ENCODE measurements at places on chromosomes 1 and 21.

- DNase-seq, result no peak
Observed at GRCh38 chr1:181097242-181097641, 8.7 kb downstream of the IER5 start.

DNA sequence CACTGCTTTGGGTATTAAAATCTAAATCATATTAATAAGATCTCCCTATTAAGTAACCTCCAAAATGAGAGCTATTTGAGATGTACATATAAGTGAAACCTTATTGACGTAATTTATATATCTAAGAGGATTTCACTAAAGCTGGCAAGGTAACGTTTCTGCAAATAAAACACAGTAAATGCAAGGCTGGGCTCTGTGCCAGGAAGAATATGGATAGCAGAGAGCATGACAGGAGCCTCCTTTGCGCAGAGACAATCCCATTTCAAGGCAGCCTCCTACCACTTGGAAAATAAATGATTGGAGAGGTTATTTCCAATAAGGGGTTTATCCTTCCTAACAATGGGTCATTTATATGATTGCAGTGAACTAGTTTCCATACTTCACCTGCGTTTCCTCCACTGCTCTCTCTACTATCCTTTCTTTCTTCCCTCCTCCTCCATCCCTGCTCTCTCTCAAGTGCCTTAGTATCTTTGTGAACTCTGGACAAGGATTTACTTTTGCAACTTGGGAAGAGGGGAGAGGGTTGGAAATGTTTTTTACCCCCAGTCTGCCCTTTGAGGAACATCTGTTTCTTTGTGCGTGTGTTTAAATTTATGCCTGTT, 3.0 kb upstream of the NFIA start:
- DNase-seq, result peak; percentile 23

- DNase-seq, result no peak
Observed at GRCh38 chr1:45892068-45892785, 88.8 kb downstream of the MAST2 start.

GRCh38 chr1:197776351-197777105, 1.2 kb upstream of the DENND1B start:
- DNase-seq, result no peak

- no peak for DNase-seq
Observed at GRCh38 chr1:193741228-193741627, 554.8 kb upstream of the B3GALT2 start.

GRCh38 chr1:19437891-19438294, 47.4 kb downstream of the CAPZB start:
- no peak for DNase-seq

- DNase-seq, result no peak
Observed at GRCh38 chr1:22552021-22552420, 11.3 kb upstream of the EPHA8 start.

DNA sequence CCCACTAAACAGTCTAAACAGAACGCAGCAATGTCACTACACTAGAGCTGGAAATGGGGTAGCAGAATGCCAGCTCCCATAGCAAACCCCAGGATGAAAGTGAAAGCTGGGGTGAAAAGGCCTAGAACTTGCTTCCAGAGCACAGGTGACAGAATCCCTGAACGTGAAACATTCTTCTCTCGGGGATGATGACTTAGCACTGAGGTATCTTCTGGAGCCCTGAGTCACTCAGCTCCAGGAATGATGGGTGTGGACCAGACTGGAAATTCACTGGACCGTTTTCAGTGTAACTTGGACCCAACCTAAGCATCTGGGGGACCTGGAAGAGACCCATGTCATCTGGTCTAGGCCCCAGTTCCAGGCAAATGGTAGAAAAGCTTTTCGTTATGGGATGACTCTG, 108.9 kb downstream of the CDC7 start:
- DNase-seq, result no peak

- no peak for DNase-seq
Observed at GRCh38 chr1:230823931-230824381, 44.4 kb downstream of the C1orf198 start.

- no peak for DNase-seq
Observed at GRCh38 chr1:64309431-64309831, 106.0 kb downstream of the UBE2U start.

DNA sequence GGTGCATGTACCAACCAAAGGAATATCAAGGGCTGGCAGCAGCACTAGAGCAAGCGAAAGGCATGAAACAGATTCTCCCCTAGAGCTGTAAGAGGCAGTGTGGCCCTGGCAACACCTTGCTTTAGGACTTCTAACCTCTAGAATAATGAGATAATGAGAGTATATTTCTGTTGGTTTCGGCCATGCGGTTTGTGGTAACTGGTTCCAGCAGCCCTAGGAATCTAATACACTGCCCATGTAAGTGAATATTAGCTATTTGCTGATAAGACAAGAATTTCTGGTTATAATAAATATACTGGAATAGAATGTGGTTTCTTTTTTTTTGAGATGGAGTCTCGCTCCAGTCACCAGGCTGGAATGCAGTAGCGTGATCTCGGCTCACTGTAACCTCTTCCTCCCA, 199.4 kb downstream of the GABPA start:
- no peak for DNase-seq

- no peak for DNase-seq
Observed at GRCh38 chr21:17784180-17784598, 35.0 kb downstream of the C21orf91 start.

GRCh38 chr1:23989263-23989662, 9.1 kb upstream of the SRSF10 start:
- DNase-seq, result no peak

DNA sequence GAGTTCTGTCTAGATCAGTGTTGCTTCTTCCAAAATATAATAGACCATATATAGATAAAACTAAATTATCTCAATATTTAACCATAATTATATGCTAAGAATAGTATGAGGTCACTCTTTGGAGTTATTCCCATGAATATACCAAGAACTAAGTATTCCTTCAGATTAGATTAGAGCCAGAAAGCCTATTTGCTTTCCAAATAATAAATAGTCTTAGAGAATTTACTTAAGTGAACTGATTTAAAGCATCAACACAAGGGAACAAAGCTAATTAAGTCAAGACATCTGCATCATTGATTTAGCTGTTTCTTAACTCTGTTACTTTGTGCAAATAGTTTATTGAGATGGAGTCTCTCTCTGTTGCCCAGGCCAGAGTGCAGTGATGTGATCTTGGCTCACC, 35.7 kb downstream of the FNBP1L start:
- DNase-seq, result no peak

DNA sequence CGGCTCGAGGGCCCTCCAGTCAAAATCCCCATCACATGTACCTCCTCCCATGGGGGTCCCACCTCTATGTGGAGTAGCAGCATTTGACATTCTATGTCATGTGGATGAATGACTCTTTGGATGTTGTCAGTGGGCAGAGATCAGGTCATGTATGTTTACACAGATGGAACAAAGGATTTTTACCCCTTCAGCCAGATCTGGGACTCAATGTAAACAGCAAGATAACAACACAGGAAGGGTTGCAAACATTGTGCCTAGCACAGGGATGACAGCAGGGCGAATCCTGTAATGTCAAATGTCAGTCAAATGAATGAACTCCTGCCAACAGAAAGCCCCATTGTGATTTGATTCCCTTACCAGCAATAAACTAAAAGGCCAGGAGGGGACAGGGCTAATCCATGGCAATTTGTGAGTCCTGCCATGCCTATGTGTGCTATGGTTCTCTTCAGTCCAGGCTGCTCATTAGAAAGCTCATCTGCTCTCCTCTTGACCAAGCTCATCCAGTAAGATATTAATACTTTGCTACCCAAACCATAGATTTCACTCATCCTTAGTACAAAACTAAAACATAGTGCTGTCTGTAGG, 60.3 kb downstream of the PGBD5 start:
- peak; percentile 11 for DNase-seq

- no peak for DNase-seq
Observed at GRCh38 chr1:181443231-181443853, 40.0 kb upstream of the CACNA1E start.

- DNase-seq, result no peak
Observed at GRCh38 chr1:246506367-246506673, 759 bp downstream of the SMYD3 start.

- no peak for DNase-seq
Observed at GRCh38 chr21:17768840-17769446, 50.2 kb downstream of the C21orf91 start.

GRCh38 chr1:105655032-105655431, 1401.4 kb upstream of the PRMT6 start:
- DNase-seq, result no peak

DNA sequence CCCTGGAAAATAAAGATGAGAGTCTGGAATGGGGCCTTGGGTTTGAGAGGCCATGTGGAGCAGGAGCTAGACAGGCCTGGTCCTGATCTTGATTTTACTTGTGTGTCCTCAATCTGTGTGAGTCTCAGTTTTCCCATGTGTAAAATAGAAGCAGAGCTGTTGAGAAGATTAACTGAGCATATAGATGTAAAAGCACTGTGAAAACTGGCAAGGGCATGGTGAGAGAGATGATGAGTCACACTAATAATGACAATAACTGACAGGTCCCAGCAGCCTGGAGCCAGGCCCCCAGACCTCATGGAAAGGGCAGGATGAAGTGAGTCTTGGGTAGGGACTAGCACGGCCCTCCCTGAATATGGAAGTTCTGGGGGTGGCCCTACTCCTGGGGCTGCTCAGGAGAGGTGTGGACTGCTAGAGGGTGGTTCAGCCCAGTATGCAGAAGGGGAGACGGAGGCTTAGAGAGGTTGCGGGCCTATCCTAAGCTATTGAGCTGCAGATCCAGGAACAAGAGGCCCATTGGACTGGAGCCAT, 2.8 kb upstream of the AHDC1 start:
- DNase-seq, result peak; percentile 35

- no peak for DNase-seq
Observed at GRCh38 chr1:183370399-183371058, 47.7 kb downstream of the NMNAT2 start.

DNA sequence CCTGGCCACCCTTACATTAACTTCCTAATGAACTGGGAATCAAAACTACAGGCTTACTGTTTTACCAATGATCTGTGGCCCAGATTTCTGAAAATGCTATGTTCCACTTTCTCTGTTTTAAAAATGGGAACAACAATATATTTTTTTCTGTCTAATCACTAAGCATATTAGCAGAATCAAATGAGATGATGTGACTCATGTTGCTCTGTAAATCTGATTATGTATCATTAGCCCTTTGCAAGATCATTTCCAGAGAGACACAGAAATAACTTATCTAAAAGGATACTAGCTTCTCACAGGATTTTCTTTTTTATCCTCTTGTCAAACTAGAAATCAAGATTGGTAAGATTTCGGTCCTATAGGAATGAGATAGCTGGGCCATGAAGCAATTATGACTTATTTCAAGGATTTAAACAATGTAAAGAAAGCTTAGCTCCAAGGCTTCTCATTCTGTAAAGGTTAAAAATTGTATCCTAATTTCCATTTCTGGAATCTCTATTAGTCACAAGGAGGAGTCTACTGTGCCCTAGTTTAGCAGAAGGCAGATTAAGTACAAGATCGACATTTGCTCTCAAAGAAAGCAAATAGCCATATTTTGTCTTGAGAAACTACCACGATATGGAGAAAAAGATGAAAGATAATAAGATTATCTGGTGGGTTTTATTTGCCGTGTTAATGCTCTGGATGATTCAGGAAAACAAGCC, 32.4 kb upstream of the CAMSAP2 start:
- no peak for DNase-seq

Data from NCI-H446 treated with DMSO at 0.1 percent for 48 hours (cell line).